ENCODE measurements at places on chromosomes 13 and 19.

DNA sequence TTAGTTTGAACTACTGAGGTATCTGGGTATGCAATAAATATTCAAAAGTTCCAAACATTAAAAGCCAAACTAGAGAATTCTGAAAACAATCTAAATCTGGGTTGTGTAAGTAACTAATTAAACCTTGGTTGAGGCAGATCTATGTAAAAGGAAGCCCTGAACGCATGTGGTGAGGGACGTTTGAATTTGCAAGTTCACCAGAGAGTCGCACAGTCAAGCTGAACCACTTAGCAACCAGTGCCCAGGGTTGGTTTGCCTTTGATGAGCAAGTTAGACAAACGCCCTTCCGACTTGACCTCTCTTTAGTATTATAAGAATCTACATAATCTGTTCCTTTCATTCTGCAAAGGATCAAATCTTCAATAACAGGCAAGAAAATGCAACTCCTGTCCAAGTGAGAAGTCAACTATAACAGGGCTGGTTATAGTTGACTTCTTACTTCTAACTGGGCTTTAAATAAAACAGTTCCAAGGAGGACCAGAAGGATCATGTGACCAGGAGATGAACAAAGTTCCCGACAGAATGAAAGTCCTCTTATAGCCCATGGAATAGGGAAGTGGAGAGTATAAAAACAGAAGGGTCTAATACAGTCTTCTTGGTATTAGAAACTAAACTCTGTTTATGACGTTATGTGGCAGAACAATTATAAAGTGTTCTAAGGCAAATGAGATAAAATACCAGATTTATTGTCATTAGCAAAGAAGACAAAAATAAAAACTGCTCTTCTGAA lies 40.6 kb downstream of the PHF11 start:
- no peak for DNase-seq

DNA sequence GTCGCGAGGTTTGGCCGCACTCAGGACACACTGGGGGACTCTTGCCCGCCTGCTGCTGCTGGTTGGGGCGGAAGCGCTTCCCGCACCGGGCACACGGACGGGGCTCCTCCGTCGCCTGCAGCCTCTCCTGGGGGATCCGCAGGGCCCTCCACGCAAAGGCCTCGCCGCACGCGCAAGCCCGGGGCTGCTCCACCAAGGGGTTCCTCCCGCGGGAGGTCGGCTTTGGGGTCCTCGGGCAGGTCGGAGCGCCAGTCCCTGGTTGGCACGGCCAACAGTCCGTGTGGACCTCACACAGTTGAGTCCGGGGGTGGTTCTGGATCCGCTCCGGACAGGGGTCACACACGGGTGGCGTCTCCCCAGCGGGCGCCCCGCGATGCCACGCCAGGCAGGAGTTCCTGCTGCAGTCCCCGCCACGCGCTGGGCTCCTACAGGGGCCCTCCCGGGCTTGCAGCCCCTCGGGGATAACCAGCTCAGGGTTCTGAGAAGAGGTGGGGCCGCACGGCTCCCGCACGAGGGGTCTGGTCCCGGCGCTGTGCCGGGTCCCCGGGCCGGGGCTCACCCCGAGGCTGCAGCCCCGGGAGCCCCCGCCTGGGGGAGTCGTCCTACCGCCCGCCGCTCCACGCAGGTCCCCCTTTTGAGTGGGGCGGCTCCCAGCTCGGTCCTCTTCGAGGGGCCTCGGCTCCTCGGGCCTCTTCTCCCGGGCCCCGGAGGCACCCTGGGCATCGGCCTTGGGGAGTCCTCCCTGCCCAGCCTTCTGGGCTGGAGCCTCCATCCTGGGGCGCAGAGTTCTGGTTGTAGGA lies 6.2 kb upstream of the ZNF497 start:
- DNase-seq = no peak

DNA sequence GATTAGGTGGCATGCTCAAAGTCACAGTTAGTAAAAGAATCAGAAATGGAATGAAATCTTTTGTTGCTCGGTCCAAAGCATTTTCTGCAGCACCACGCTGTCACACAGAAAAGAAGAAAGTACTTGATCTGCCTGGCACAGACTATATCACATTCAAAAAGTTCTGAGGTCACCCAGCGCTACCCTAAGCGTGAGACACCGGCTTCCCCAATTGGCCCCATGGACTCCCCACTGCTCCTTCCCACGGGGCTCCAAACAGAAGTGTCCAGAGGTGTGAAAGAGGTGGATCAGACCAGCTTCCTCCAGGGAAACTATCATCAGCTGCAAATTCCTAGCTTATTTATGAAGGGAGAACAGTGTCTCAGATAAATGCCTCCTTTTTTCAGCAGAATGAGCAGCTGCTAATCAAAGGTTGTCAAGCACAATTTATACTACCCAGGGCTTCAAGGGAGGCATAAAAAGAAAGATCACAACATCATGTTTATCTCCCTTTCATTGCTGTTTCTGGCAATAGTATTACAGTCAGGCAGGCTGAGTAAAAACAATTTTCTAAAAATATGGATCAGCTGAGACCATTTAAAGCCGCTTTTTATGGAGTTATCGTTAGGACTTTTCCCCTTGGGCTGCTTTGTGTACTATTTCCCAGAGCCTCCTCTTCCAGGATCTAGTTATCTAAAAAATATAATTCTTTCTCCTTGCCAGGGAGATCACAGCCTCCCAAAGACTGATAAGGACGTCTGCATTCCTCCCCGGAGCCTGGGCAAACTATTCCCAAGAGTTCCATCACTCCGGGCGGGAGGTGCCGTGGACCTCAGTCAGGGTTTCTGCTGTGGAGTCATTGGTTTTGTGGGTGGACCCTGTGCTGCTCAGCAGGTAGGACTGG lies 208.0 kb downstream of the LHFPL6 start:
- DNase-seq = no peak

DNA sequence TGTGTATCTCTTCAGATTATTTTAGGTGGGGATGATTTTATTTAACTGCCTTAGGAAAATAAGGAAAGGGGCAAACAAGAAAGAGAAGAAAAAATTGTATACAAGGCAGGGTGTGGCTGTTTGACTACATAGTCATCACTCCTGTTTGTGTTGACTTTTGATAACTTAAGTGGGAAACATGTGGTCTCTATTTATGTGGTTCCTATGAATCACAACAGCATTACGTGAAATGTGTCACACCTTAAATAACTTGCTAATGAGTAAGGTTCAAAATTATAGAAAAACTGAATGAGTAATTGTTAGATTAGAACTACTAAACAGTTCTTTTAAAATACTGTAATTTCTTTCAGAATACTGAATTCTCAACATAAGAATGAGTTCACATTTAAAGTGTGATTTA lies 69.3 kb downstream of the LMO7 start:
- no peak for DNase-seq

DNA sequence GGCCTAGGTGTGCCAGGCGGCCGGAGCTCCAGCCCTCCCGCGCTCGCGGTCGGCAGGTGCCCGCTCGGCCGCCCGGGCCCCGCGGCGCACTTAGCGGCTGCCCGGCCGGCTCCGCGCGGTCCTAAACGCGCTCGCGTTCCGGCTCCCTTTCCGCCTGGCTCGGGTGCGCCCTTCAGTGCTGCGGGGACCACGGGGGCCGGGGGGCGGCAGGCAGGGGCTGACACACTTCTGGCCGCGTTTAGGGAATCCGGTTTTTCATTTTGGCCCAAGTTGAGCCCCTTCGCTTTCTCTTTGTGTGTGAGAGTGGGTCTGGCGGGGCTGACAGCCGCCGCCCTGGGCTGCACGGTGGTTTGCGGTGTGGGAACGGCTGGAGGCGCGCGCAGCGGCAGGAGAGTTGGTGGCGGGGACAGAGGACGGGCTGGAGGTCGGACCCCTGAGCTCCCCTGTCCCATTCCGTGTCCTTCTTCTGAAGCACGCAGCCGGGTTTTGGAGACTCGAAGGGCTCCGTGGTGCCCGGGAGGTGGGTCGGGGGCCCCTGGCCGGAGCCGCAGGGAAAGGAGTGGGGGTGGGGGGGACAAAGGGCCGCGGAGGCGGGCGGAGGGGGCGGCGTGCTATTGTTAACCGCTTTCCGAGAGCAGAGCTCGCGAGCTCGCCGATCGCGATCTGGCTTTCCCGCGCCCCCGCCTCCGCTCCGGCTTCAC lies 3.1 kb downstream of the FGF9 start:
- no peak for DNase-seq

GRCh38 chr19:34904664-34905527 lies 21.8 kb upstream of the ZNF30 start:
- no peak for DNase-seq

DNA sequence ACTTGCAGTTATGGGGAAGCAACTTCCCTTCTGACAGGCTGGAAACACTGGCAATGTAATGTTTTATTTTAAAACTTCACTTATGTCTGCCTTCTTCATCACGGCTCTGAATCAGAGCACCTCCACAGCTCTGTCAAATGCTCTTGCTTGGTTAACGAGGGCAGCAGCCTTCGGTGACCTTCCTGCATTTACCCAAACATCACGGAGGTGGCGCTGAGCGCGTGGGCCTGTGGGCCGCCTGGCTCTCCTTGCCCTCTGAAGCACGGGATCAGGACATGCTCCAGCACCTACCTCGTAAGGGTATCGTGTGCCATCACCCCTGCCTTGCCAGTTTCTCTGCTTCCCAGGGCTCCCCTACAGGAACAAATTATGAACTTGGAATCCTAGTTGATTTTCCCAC lies 310.0 kb downstream of the TEX29 start:
- DNase-seq = no peak

DNA sequence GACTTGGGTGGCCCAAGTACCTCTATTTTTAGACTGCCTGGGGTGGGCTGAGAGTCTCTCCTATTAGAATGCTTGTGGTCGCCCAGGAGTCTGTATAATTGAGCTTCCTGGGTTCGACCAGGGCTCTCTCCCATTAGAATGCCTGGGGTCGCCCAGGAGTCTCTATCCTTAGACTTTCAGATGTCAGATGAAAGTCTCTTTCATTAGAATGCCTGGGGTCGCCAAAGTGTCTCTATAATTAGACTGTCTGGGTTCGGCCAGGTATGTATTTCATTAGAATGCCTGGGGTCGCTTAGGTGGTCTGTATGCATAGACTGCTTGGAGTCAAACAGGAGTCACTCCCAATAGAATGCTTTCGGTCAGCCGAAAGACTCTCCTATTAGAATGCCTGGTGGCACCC lies 1471.7 kb downstream of the UQCRFS1 start:
- no peak for DNase-seq

- DNase-seq = no peak
These were observed 29.1 kb downstream of the VAV1 start for GRCh38 chr19:6801485-6802086.

DNA sequence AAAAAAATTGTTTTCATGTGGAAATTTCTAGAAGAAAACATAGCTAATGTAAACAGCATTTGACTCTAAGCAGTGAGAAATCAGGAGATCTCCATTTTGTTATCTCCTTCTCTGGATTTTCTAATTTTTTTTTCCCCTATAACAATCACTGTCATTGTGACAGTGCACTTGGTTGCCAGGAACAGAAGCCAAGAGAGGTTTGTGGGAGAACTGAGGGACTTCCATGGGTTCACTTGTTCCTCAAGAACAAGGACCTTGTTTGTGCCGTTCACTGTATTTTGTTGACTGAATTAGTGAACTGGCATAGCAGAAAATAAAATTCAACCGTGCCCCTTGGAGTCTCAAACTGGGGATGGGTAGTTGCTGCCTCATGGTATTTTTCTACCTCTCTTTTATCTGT lies 17.1 kb downstream of the SHISA7 start:
- no peak for DNase-seq

GRCh38 chr19:48053076-48053475 lies 9.2 kb upstream of the CABP5 start:
- DNase-seq = no peak

- no peak for DNase-seq
These were observed 43.9 kb downstream of the SIAH3 start for GRCh38 chr13:45807520-45808099.

DNA sequence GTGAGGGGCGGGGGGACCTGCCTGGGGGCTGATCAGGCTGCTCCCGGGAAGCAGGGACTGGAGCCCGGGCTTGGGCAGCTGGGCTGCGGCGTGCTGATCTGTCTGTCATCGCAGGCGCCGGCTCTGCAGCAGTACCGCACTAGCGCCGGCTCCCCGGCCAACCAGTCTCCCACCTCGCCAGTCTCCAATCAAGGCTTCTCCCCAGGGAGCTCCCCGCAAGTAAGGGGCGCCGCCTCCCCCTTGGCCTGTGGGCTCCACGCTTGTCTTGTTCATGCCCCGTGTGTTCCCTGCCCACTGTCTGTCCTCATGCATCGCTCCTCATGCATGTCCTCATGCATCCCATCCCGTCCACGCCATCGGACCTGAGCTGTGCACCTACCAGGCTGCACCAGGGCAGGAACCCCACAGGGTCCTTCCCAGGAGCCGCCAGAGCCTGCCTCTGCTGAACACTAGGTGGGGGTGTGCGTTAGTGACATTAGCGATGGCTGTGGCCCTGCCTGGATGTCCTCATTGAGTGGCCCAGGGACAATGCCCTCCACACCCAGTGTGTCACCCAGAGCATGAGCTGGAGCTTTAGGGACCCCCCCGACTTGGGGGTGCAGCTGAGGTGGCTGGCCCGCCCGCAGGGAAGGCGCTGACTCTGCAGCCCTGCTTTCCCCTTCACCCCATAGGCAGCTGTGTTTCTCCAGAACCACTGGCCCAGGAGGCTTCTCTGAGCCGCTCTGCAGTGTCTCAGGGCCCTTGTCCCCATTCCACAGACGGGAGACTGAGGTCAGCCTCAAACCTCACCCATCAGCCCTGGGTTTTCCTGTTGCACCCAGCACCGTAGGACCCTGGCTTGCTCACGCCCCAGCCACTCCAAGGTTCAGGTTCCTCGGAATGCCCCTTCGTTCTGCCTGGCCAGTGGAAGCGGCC lies 19.5 kb downstream of the COMP start:
- no peak for DNase-seq

DNA sequence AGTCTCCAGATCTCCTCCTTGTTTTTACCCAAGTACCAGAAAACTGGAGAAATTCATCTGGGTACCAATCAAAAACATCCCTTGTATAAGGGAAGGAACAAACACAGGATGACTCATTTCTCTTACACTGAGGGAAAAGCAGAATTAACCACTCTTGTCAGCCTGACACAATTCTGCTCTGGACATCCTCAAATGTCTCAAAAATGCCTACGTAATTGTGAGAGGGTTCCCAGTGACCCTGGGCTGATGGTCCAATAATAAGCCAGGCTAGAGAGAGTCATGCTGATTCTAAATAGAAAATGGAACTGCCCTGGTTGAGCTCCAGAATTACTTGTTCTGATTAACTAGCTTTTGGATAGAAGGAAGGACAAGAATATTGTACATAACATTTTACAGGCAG lies 14.5 kb downstream of the ZNF708 start:
- DNase-seq = no peak

GRCh38 chr19:33396701-33397535 lies 23.4 kb downstream of the CEBPG start:
- no peak for DNase-seq

DNA sequence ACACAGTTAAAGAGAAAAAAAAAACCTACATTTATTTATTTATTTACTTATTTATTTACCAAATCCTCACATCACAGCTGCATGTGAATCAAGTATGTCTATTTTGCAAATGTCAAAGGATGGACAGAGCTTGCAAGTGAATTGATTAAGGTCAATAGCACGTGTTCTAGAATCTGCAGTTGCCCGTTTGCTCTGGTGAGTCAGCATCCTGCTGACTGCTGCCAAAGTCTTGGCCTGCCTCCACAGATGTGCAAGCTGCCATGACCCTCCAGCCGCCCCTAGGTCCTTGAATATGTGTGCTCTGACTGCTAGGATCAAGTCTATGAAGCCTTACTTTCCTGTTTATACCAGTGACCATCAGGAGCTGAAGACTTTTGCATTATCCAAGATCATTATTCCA lies 320.6 kb downstream of the GPC5 start:
- no peak for DNase-seq
